ENCODE measurements at places on chromosomes 3 and 15.

DNA sequence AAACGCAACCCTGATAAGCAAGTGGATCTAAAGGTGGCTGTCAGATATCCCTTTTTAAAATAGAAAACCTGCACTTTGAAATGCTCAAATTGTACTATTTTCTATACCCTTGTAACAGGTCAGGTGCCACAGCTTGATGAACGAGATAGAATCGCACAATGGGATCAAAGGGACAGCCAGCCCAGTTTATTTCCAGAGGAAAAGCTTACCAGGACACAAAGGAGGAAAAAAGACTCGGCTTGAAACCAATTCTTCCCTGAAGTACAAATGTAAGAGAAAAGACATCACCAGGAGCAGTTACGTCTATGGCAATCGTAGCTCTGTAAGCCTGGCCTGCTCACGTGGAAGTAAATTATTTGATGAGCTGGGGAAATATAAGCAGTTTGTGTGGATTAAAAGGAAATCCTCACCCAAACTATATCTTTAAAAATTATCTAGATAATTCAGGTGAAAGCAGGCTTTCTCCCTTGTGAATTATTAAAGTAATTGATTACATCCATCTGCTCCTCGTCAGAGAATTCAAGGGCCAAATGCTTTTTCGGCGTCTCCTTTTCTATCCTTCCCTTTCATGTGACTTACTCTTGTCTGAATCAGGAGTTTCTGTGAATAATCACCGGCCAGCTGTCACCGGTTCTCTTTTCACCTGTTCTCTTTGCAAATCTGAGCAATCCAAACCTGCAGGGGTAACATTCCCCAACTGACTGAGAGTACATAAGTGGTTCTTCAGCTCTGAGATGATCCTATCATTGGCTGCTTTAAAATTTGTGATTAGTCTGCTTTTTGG lies 339.2 kb upstream of the ONECUT1 start:
- DNase-seq: no peak

DNA sequence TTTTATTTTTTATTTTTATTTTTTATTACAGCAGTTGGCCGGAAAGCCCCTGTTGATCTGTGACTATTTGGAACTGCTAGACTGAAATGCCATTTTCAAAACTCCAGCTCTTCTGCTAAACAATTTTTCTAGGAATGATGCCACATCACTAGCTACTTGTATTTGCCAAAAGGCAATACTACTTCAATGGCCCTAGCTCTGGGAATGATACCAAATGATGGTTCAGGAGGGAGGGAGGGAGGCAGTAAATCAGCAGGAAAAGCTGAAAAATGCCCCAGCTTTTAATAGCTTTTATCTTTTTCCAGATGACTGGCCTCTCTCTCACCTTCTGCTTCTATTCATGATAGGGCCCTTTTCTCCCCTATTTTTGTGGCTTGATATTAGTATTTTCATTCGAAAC lies 2.6 kb upstream of the CHL1 start:
- no peak for DNase-seq

GRCh38 chr3:110198717-110199587 lies 861.6 kb upstream of the DPPA4 start:
- DNase-seq: no peak

- DNase-seq: no peak
These were observed 15.4 kb downstream of the IDH2 start for GRCh38 chr15:90086868-90087268.

DNA sequence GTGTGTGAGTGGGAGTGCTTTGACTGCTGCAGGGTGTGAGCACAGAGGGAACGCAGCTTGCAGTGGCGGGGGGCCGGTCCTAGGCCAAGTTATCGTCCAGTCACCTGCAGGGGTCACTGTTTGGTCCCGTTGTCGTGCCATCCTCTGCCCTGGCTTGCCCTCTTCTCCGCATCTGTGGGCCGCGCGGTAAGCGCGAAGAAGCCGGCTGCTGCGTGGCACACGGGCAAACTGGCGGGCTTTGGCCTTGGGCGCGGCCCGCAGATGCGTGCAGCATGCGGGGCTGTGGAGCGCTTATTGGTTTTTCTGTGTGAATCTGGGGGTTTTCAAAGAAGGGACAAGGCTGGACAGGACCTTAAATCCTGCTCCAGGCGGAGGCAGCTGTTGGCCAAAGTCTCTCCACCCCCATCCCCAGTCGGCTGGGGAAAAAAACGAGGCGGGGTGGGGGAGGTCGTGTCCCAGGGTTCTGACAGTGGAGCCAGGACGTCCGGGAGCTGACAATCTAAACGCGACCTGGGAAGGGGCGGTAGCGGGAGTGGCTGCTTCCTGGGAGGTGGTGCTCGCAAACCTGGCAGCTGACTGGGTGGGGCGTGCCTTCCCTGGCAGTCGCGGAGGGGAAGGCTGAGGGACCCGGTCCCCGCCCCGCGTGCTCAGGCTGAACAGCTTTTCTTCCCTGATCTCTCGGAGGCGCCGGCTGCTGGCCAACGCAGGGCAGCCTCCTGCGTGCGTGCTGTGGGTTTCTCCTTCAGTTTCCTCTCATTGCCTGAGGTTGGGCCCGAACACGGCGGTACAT lies 39.7 kb upstream of the VEPH1 start:
- peak; percentile 83 for DNase-seq

DNA sequence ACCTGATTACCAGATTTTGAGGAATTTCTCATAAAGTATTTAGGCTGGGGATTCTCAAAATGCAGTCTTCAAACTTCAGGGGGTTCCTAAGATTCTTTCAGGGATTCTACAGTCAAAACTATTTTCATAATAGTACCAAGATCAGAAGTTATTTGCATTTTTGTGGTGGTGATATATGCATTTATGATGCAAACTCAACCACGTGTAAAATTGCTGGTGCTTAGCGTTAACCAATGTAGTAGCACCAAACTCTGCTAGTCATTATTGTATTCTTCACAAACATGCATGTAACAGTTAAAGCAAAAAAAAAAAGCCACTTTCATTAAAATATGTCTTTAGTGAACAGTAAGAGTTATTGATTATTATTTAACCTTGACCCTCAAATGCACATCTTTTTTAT lies 274.9 kb upstream of the DNAJC19 start:
- no peak for DNase-seq

- DNase-seq: no peak
These were observed 28.3 kb upstream of the TBC1D5 start for GRCh38 chr3:17770682-17771081.

GRCh38 chr15:74376226-74376625 lies 8.8 kb upstream of the CYP11A1 start:
- peak; percentile 25 for DNase-seq

DNA sequence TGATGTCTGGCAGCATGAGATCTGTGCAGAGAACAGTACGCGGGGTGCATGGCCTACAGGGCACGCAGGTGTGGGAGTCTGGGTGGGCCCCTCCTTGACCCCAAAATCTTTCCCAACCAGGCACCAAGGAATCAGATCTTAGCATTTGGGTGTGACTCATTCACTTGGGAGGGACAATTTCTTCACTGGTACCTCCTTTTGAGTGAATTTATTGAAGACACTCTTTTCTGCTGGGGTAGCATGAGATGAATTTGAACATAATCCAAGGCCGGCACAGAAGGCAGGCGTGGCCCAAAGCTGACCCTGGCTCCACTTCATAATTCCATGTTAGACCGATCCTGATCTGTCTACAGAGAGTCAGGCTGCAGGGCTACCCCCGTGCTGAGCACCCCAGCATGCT lies 30.6 kb upstream of the CDV3 start:
- DNase-seq: no peak

- no peak for DNase-seq
These were observed 6.5 kb downstream of the ARHGEF3 start for GRCh38 chr3:56795097-56795828.

DNA sequence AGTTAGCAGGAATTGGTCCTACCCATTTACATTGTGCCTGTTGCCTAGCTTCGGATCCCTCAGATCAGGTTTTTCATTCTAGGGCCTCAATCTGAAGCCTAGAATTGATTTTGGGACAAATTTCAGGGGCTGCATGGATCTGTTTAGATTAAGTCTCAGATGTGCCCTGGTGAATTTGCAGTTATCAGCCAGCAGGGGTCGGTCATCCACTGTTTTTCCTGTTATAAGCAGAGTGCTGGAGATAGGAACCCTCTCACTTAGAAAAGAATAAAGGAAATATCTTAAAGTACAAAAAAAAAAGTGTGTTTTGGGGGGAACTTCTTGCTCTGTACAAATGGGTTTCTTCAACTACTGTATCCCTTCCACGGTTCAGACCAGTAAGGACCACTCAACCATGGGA lies 212.5 kb downstream of the BCHE start:
- no peak for DNase-seq

DNA sequence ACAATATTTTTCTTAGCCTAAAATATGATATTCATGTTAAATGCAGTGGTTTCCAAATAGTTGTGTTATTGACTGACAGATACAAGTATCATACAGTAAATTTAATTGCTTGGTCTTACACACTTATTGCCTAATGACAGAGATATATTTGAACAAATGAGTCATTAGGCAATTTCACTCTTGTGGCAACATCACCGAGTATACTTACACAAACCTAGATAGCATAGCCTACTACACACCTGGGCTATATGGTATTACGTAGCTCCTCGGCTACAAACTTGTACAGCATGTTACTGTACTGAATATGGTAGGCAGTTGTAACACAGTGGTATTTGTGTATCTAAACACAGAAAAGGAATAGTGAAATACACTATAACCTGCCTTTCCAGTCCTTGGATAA lies 50.3 kb downstream of the SERPINI1 start:
- DNase-seq: no peak

- no peak for DNase-seq
These were observed 16.8 kb upstream of the FMN1 start for GRCh38 chr15:33211176-33211808.

DNA sequence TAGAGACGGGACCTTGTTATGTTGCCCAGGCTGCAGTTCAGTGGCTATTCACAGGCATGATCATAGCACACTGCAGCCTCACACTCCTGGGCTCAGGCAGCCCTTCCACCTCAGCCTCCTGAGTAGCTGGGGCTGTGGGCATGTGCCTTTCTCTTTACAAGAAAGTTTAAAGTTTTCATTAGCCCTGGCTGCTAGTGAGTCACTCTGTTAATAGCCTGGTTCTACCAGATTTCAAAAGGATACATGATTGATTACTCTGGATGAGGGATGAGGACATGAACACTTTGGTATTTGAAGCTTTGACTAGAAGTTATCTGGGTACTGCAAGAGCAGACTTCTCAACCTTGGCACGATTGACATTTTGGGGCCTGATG lies 95.1 kb downstream of the DHX36 start:
- DNase-seq: no peak

DNA sequence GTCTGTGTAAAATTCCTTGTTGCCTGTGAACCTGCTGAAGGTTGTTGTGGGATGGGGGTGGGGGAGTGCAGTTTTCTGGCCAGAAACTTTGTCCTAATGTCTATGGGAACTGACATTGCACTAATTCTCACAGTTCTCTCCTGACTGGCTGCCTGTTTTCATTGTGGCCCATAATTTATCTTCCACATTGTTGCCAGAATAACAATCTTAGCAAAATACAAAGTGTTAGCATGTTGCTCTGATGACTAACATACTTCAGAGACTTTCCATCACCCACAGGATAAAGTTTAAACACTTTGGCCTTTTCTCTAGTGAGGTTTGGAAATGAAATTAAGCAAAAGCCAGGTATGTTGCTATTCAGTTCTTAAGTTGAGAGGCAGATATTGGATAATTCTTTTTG lies 81.4 kb upstream of the TBC1D5 start:
- DNase-seq: no peak

DNA sequence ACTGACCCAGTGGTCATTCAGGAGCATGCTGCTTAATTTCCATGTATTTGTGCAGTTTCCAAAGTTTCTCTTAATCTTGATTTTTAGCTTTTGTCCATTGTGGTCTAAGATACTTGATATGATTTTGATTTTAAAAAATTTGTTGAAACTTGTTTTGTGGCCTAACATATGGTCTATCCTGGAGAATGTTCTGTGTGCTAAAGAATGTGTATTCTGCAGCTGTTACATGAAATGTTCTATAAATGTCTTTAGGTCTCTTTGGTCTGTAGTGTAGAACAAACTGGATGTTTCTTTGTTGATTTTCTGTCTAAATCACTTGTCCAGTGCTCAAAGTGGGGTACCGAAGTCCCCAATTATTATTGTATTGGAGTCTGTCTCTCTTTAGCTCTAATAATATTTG lies 17.4 kb downstream of the CEP63 start:
- DNase-seq: no peak

DNA sequence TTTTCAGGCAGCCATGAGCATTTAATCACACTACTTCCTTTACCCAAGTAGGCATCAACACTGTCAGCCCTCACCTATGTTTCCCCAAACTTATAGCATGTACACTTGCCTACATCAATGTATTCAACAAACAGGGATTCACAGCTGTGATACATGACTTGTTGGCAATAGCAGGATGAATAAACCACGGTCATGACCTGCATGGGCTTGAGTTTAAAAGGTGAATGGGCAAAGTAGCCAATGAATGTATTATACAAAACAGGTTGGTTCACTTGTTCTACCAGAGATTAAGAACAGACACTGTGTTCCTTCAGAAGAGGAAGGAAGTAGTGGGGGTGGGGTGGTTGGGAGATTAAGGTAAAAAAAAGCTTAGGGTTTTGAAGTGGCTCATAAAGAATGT lies 861.9 kb upstream of the SEMA6D start:
- no peak for DNase-seq

GRCh38 chr3:155890671-155891190 lies 20.3 kb downstream of the GMPS start:
- no peak for DNase-seq

GRCh38 chr15:94336817-94337467 lies 105.6 kb downstream of the MCTP2 start:
- no peak for DNase-seq

- DNase-seq: no peak
These were observed 162.4 kb upstream of the ROBO1 start for GRCh38 chr3:79930196-79930595.

GRCh38 chr3:98877132-98877531 lies 24.4 kb downstream of the DCBLD2 start:
- DNase-seq: no peak
